Ammon's horn (tissue), 1 donor: ENCODE measurements at places on chromosomes 1 and 21.

DNA sequence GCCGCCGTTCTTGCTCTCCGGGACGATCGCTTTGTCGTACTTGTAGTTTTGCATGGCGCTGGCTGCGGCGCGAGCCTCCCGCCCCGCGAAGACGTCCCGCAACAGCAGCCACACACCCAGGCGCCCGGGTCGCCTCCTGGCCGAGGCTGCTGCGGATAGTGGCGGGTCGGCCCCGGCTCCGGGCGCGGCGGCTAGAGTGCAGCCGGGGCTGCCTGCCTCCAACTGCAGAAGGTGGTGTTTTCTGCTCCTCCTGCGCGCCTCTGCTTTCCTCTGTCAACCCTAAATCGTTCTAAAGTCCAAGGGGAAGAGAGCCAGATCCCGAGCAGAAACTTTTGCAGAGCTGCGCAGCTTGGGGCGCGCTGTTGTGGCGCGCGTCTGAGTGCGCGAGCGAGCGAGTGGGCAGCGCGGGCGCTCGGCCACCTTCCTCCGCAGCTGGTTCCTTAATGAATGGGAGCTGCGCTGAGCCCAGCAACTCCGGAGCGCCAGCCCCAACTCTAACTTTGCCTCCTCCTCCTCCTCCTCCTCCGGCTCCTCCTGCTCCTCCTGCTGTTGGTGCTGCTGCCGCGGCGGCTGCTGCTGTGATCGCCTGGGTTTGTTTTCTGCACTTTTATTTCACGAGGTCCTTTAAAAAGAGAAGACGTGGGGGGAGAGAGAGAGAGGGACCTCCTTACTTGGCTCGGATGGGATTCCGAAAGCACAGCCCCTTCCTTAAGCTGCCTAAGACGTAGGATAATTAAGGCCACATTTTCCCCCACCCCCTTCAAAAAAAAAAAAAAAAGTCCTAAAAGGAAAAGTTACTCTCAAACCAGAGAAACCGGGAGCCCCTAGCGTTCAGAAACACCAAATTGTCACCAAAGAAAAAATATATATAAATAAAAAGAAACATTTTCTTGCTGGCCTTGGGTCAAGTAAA is at the start of gene PLPP3:
TSS of gene PLPP3 (minus strand) at position 601 of the 913 bp plus-strand sequence. CDS start at position 54, 547 bp downstream.
- DNase-seq, result peak; percentile 92

GRCh38 chr1:72397786-72398185 is 115.4 kb upstream of the NEGR1 start:
- peak; percentile 1 for DNase-seq

- no peak for DNase-seq
Observed at GRCh38 chr1:28247612-28248272, 11.6 kb upstream of the SESN2 start.

DNA sequence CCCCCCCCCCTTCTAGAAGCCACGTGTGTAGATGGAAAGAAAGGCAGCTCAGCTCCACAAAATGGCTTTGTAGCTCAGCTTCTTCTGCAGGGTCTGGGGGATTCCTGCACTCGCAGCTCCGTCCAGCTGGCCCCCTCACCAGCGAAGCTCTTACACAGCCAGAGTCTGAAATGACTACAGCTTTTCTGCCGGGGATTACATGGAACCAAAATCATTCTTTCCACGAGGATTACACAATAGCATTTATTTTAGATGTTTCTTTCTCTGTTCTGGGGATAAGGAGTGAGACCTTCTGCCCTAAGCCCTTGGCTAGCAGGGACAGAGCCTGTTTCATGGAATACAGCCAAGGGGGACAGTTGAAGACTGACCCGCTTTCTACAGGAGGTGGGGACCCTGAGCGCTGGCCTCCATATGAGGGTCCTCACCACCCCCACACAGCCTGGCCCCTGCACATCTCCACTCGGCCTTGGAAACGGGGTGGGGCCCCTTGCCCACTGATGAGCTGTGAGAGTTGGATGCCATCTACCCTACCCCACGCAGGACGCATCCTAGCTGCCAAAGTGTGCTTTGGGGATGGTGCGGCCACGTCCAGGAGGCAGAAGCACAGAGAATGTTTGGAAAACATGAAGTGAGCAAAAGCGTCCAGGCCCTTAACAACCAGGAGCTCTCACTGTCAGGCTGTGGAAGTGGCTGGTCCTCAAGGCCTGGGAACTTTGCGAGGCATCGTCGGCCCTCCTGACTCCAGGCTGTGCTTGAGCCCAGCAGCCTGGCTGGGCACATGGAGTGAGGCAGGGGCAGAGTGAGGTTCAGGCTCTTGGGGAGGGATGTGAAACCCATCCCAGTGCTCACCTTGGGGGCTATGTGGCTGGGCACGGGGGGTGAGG is 14.5 kb downstream of the ACTRT2 start:
- no peak for DNase-seq

- DNase-seq, result peak; percentile 34
Observed at GRCh38 chr1:160261556-160261892, 825 bp downstream of the DCAF8 start.

DNA sequence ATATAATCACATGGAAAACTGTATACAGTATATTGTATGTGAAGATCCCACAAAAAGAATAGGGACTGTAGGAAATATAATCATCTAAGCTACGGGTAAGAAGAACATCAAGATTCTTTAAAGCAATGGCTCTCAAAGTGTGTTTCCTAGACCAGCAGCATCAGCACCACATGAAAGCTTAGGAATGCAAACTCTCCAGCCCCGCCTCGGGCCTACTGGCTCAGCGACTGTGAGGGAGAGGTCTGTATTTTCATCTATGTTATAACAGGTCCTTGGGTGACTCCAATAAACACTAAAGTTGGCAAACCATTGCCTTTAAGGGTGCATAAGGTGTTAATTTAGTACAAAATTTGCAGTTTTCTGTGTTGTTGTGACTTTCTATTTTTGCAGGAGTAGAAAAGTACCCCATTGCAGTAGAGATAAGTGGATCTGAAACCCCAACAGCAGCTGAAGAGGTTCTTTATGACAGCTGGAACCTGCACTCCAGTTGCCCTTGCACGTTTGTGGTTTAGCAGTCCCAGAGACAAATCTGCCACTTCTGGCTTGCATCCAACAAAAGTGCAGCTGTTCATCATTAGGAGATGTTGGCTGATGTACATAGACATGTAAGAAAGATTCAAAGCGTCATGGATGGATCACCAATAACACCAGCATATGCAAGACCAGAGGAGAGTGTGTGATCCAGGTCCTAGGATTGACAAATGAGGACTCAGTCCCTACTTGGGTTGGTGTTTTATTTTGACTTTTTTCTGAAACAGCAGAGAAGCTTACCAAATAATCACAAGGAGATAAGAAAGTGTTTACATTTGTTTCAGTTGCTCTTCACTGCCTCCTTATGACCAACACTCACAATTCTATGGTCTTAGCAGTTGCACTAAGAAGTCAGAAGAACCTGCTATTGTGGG is 15.9 kb upstream of the IFNAR1 start:
- no peak for DNase-seq

DNA sequence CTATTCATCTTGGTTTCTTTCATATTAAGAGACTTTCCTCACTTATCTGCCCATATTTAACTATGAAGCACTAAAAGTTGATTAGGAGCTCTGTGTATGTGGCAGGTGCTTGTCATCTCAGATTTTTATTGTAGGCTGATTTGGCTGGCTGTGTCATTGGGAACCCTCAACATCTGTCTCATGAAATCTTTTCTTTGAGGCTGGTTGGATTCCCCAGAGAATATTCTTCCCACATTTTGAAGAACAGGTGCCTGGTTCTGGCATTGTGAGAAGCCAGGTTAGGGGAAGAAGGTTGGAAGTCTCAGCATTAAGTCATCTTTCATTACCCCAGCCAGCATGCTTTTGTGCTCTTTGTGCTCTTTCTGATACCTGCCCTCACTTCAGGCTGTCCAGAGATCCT is 37.1 kb downstream of the EEIG2 start:
- DNase-seq, result no peak

DNA sequence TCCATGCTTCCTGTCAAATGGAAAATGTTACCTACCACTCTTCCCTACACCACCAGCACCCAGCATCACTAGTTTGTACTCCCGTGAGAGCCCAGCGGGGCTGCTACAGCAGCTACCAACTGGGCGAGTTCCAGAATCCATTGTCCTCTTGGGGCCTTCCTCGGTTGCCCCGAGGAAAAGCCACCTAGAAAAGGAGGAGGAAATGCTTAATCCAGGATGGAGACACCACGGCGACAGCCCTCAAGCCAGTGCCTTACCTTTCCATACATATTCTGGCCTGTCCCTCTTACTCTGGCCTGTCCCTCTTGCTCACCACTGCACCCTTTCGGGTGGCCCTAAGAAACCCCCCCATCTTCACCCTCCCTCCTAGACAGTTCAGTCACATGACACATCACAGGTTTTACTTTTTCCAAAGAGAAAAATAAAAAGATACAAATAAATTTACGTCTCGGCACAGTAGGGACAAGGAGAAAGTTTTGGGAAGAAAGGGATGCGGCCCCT is 478 bp downstream of the RIT1 start:
- peak; percentile 43 for DNase-seq

DNA sequence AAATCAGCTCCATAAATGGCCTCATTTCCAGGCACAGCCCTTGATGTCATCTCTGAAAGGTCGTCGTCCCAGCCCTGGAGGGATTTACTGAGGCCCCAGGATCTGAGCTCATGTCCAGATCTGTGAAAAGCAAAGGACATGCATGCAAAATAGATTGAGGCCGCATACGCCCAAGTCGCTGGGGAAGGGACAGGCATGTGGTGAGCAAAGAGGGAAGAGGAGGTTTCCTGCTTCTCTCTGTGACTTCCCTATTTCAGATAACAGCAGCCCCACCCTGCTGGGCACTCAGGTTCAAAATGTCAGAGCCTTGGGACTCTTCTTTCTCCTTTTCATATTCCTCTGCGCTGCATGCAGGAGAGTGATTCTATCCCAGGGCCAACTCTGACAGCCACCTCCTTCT is 197.2 kb downstream of the ADSS2 start:
- peak; percentile 69 for DNase-seq

DNA sequence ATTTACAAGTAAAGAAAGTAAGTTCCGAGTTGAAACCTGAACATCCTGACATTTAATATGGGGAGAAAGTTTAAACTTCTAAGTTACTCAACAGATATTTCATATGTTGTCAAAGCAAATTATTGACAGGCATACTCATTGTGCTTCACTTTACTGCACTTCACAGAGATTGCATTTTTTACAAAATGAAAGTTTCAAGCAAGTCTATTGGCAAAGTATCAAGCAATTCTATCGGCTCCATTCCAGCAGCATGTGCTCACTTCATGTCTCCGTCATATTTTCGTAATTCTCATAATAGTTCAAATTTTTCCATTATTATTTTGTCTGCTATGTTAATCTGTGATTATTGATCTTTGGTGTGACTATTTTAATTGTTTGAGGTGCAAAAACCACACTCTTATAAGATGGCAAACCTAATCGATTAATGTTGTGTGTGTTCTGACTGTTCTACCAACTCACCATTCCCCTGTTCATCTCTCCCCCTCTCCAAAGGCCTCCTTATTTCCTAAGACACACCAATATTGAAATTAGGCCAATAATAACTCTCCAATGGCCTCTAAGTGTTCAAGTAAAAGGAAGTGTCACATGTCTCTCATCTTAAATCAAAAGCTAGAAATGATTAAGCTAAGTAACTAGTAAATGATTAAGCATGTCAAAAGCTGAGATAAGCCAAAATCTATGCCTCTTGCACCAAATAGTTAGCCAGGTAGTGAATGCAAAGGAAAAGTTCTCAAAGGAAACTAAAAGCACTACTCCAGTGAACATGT is 68.2 kb upstream of the BCL9 start:
- DNase-seq, result no peak

GRCh38 chr1:1617925-1618324 is 2.6 kb downstream of the MIB2 start:
- no peak for DNase-seq

GRCh38 chr1:101485712-101486111 is 248.9 kb downstream of the S1PR1 start:
- no peak for DNase-seq

- DNase-seq, result no peak
Observed at GRCh38 chr1:109208836-109209463, 4.8 kb upstream of the SARS1 start.

- no peak for DNase-seq
Observed at GRCh38 chr1:207841293-207841692, 69.6 kb downstream of the CD34 start.

DNA sequence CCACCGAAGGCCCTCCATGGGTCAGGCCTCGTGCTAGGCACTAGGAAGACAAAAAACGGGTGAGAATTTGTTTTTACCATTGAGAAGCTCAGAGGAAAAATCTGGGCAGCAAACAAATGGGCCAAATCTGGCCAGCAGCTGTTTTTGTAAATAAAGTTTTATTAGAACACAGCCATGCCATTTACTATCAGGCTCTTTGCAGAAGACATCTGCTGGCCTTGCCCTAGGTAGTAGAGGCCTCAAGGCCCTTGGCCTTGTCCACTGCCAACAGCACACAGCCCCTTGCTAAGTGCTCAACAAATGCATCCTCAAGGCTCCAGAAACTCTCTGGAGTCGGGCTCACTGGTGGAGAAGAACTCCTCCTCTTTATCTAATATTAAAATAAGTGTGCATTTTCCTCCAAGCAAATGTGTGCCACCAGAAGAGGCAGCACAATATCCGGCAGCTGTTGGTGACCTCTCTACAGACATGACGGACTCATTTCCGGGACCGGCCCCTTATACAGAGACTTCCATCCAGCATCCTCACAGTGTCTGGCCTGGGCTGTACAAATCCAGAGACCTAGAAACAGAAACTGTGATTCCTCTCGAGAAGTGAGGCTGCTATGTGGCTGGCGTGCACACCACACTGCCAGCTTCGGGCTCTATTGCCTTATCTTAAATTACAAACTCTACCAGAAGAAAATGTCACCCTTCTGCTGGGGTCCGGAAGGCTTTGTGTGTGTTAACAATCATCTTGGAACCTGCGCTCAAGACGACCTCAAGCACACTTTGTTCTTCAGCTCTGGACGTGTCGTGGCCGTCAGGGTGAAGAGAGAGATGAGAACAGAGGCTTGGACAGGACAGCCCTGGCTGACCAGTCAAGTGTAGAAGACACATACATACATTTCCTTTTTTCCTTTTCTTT is 203.9 kb downstream of the TOMM20 start:
- DNase-seq, result no peak

DNA sequence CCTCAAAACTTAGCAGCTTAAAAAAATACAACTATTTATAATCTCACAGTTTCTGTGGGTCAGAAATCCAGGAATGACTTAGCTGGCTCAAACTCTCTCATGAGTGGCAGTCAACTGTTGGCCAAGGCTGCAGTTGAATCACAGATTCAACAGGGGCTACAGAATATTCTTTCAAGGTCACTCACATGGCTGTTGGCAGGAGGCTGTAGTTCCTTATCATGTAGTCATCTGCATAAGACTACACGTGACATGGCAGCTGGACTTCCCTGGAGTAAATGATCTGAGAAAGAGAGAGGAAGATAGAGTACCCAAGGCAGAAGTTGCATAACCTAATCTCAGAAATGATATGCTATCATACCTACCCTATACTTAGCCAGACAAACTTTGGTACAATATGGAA is 75.2 kb upstream of the TSPAN2 start:
- DNase-seq, result no peak
